ENCODE measurements at places on chromosomes 2 and 18.

DNA sequence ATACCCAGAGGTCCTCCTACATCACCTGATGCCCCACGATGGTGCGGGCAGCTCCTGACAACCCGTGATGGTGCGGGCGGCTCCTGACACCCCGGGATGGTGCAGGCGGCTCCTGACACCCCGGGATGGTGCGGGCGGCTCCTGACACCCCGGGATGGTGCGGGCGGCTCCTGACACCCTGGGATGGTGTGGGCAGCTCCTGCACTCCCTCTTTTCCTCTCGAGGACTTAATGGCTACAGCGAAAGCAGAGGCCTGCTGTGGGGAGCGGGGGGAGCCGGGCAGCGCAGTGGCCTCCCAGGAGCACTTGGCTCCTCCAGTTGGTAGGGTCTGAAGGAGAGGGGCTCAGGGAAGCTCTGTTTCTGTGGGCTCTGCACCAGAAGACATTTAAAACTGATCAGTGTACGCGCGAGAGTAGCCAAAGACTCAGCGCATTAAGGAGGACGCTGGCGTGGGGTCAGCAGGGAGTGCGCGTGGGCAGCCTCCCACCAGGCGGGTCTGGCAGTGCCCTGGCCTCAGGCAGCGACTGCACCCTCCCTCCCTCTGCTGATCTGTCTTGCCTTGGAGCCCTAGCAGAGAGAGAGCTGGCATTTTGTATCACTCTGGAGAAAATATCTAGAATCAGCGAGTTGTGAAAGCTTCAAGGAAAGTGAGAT, 464.5 kb upstream of the MYT1L start:
- no peak for DNase-seq

GRCh38 chr2:11104794-11105660, 50.2 kb upstream of the SLC66A3 start:
- no peak for DNase-seq

GRCh38 chr18:7646174-7646886, 79.2 kb downstream of the PTPRM start:
- DNase-seq, result no peak

DNA sequence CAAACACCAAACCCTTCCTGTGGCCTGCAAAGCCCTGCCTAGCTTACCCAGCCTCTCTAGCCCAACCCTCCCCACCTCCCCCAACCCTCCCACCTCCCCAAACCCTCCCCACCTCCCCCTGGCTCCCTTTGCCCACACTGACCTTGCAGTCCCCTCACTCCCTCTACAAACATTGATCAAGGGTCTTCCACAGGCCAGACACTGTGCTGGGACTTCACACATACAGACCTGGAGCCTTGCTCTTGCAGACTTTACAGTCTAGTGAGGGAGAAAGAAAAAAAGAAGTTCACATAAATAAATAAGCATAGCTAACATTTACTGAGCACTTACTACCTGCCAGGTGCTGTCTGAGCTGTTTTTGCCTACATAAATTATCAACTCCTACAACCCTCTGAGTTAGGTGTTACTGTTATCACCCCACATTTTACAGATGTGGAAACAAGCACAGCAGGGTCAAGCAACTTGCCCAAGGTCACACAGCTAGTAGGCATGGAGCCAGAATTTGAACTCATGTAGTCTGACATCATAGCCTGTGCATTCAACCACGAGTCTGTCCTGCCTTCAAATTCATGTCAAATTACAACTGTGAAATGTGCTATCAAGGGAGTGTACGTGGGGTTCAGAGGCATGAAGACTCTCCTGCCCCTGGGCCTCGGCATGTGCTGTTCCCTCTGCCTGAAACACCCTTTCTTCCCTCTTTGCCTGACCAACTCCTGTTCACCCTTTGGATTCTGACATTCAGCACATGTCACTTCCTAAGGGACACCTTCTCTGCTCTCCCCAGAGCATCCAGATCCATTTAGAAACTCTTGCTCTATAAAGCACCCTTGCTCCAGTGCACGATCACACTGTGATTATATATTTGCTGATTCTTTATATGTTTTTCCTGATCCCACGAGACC, 209.9 kb downstream of the TNS1 start:
- DNase-seq, result no peak
